ENCODE measurements at places on chromosomes 4 and X. TPM values are rescaled to one million over a fixed set of nuclear protein-coding genes. Genes with fewer than 3 reads are reported as not detected.

BANK1 gene
- total RNA-seq = 1.1 TPM

HS3ST1 gene
- 0.90 TPM for total RNA-seq

BMPR1B gene
- 7.4 TPM for total RNA-seq

RS1 gene
- total RNA-seq = not detected

MED12 gene
- total RNA-seq = 13.0 TPM

SPANXC gene
- 0.64 TPM for total RNA-seq

KLF8 gene
- total RNA-seq = 0.02 TPM

AMELX gene
- not detected for total RNA-seq

ZNF280C gene
- 2.8 TPM for total RNA-seq

GPR173 gene
- total RNA-seq = not detected

VSIG4 gene
- not detected for total RNA-seq

SSX2 gene
- not detected for total RNA-seq

ARSJ gene
- 7.2 TPM for total RNA-seq

CENPVL3 gene
- total RNA-seq = not detected

ADAD1 gene
- not detected for total RNA-seq

OPN1MW2 gene
- total RNA-seq = not detected

CCDC149 gene
- 1.8 TPM for total RNA-seq

MAGEE1 gene
- total RNA-seq = 4.0 TPM

TRIML1 gene
- total RNA-seq = not detected

GC gene
- not detected for total RNA-seq

SH3D19 gene
- total RNA-seq = 24.4 TPM

FGF2 gene
- total RNA-seq = 30.0 TPM

CACNA1F gene
- total RNA-seq = not detected

FAM9B gene
- total RNA-seq = not detected

AWAT2 gene
- not detected for total RNA-seq

GRIA2 gene
- not detected for total RNA-seq

S100G gene
- not detected for total RNA-seq

ITM2A gene
- not detected for total RNA-seq

CCDC160 gene
- total RNA-seq = 0.12 TPM

PRSS12 gene
- 0.44 TPM for total RNA-seq

SMIM20 gene
- 24.1 TPM for total RNA-seq

MAD2L1 gene
- total RNA-seq = 47.2 TPM

OPHN1 gene
- total RNA-seq = 2.8 TPM

PPARGC1A gene
- 0.28 TPM for total RNA-seq

METAP1 gene
- 52.4 TPM for total RNA-seq

SERPINA7 gene
- total RNA-seq = not detected

MMRN1 gene
- not detected for total RNA-seq

PARM1 gene
- 0.40 TPM for total RNA-seq
